ENCODE measurements at places on chromosomes 2 and 18.

- no peak for DNase-seq
Measured at GRCh38 chr2:67445652-67446268, 48.6 kb downstream of the ETAA1 start.

DNA sequence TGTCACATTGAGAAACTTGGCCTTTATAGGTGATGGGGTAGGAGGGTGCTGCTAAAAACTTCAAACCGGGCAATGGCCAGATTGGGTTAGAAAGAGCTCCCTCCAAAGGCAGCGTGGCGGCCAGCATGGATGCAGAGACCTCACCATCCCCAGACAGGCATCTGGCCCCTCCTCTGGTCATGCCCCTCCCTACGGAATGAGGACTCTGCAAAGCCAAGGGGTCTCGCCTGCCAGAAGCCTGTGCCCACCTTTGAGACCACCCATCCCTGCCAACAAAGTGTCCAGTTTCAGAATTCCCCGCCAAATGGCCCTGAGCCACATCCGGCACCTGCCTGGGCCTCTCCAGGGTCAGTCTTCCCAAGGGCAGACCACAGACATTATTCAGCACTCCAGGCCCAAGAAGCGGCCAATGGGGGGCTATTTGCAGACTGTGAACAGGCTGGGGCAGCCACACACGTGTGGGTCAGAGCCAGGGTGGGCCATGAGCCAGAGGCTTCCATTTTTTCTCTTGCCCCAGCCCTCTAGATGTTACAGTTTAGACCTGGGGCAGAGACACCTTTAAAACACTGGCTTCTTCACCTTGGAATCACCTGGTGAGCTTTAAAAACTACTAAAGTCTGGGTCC lies 4.2 kb upstream of the ATP6V1B1 start:
- DNase-seq, result no peak

DNA sequence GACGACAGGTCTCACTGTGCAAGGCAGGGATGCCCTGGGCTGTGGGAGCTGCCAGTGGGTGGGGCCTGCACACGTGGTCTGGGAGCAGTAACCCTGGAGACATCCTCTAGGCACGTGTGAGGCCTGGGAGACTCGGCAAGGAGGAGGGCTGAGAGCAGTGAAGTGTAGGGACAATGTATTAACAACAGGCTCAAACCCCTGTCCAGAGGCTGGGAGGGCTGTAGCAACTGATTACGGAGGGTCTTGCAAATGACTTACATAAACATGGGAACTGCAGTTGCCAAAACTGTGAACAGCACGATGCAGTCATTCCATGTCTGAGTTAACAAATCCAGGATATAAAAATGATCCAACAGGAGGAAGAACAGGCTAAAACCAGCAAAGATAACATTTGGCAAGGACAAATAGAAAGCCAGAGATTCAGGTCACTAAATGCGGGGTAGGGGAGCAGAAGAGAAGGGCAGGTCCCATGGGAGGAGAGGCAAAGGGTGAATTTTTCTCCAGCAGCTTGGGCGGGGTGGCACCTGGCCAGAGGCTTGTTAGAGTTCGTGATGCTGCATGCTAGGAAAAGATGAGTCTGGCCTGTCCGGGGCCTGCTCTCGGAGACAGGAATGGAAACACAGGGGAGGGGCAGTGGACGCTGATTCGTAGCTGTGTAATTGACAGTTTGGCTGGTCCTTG lies 44.9 kb downstream of the CYP27C1 start:
- no peak for DNase-seq

DNA sequence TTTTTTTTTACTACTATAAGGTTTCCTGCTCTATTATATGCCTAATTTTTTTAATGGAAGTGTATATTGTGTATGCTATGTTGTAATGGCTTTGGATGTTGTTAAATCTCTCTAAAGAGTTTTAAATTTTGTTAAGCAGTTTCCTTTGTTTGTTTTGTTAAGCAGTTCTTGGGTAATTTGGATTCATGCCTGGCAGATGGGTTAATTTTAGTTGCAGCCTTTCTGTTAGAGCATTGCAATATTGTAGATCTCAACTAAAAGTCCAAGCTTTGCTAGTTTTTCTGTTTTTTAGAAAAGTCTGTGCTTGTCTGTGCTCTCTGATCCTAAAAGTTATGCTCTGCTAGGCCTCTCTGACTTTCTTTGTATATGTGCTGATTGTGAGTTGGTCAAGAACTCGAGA lies 1229.0 kb upstream of the NRXN1 start:
- DNase-seq, result no peak

- DNase-seq, result peak; percentile 55
Measured at GRCh38 chr2:26745609-26746327, 18.3 kb upstream of the SLC35F6 start.

GRCh38 chr18:61608316-61608715 lies 275.1 kb downstream of the CDH20 start:
- DNase-seq, result no peak

DNA sequence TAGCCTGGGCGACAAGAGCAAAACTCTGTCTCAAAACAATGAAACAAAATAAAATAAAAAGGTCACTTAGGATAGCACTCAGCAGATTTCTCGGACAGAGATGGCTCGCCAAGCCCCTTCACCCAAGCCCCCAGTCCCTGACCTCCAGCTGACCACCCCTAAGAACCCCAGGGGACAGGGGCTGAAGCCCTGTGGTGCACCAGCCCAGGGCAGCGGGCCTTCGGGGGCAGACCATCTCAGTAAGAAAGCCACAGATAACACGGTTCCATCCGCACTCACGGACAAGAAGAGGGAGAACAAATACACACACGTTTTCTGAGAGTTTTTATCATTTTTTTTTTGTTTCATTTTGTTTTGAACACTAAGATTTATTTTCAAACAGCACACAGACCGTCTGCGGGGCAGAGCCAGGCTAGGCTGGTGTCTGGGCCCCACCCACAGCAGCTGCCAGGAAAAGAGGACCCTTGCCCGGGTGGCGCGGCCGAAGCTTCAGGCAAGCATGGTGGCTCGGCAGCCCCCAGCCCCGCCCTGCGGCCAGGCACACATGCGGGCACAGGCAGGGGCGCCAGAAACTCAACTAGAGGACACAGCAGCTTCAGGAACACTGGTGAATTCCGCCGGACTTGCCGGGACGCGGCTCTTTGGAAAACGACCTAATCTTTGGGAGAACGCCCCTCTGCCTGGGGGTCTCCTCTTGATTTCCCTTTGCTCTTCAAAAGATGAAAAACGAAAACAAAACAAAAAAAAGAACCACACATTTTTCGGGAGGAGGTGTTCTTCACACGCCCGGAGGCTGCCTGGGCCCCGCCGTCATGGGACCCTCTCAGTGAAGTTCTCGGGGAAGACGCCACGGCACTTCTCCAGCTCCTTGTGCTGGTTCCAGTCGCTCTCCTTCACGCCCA lies 59.0 kb downstream of the BIN1 start:
- no peak for DNase-seq

GRCh38 chr2:231010201-231010730 lies 14.3 kb downstream of the SPATA3 start:
- no peak for DNase-seq

GRCh38 chr2:162254236-162254871 lies 11.1 kb upstream of the FAP start:
- no peak for DNase-seq

GRCh38 chr2:221705185-221705877 lies 133.2 kb upstream of the EPHA4 start:
- DNase-seq, result no peak

DNA sequence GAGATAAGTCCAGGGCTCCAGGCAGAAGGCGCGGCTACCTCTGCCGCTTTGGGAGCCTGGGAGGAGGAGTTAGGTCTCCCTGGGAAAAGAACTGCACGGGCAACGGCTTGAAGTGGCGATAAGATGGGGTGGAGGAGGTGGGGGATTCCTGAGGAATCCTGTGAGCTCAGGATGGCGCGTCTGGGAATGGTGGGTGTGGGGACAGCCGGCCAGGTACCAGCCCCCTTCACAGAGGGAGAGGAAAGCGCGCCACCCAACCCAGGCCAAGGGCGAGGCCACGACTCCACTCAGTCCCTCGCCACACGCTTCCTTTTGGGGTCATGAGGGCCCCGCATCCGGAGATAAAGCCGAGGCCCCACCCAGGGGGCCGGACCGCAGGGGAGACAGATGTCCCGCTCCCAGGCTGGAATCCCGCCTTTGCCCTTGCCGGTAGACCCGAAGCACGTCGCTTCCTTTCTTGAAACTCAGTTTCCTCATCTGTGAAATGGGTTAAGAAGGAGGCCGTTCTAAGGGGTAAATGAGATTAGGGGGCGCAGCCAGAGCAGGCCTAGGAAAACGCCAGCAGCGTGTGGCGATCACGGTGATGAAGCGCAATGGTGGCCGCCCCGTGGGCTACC lies 1.7 kb upstream of the CTDSP1 start:
- peak; percentile 46 for DNase-seq

- DNase-seq, result no peak
Measured at GRCh38 chr2:30655211-30655610, 152.0 kb downstream of the CAPN13 start.

DNA sequence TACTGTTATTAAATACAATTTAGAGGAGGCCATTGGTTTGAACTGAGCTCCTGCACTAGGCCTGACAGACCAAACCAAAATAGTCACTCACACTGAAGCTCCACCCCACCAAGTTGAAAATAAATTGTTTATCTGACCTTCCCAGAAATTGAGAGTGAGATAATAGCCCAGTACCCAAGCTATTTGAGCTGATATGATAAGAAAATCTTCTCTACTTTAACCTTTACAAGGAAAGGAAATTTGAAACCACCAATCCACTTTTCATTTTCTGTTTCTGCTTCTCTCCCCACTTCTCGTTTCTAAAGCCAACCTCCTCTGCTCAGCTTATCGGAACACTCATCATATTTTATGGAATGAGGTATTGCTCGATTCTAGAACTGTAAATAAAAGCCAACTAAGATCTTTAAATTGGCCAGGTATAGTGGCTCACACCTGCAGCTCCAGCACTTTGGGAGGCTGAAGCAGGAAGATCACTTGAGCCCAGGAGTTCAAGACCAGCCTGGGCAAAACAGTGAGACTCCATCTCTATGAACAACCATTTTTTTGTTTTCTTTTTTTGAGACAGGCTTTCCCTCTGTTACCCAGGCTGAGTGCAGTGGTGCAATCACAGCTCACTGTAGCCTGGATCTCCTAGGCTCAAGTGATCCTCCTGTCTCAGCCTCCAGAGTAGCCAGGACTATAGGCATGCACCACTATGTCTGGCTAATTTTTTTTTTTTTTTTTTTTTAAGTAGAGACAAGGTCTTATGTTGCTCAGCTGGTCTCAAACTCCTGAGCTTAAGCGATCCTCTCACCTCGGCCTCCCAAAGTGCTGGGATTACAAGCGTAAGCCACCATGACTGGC lies 13.3 kb upstream of the GALM start:
- DNase-seq, result no peak

DNA sequence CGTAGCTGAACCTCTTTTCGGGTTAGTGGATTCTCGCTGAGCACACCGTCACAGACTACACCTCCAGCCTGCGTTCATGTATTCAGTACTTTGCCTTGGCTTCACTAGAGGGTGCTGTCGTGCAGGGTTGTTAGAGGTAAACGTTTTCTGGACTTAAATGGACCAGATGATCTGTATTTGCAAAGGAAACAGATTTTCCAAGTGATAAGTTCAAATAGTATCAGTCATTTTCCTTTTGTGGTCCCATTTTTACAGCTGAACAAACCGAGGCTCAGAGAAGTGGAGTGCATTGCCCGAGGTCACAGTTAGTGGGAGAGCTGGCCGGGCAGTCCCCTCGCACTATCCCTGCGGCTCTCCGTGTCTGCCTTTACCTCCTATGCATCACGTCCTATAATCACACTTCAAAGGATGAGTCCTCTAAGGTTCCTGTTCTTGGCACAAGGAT lies 125.9 kb downstream of the MAP4K4 start:
- DNase-seq, result peak; percentile 45

DNA sequence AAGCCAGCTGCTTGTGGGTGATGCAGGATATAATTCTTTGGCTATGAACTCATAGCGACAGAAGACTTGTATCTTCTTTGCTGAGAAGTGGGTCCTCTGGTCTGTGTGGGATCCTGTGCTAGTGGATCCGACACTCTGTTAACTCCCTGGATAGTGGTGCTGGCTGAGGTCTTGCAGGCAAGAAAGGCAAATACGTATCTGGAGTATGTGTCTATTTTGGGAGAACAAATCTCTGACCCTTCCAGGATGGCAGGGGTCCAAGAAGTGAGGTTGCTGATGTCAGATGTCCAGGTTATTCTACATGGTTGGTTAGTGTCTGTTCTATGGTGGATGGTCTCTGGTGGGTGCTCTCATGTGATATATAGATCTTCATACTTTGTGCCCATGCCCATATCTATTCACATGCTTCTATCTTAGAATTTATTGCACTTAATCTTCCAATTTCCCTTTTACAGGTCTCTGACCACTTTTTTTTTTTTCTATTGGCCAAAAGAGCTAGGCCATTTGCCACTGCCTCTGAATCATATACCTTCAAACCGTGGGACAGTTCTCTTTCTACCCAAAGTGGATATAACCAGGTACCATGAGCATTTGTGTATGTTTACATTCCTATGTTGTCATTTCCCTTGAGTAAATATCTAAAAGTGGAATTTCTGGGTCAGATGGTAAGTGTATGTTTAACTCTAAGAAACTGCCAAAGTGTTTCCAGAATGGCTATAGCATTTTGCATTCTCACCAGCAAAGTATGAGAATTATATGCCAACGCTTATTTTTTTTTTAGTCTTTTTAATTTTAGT lies 45.1 kb upstream of the RBMS1 start:
- DNase-seq, result no peak

- no peak for DNase-seq
Measured at GRCh38 chr2:54271843-54272627, 16.0 kb upstream of the TSPYL6 start.

- DNase-seq, result no peak
Measured at GRCh38 chr2:68248361-68248760, 4.0 kb downstream of the PPP3R1 start.

DNA sequence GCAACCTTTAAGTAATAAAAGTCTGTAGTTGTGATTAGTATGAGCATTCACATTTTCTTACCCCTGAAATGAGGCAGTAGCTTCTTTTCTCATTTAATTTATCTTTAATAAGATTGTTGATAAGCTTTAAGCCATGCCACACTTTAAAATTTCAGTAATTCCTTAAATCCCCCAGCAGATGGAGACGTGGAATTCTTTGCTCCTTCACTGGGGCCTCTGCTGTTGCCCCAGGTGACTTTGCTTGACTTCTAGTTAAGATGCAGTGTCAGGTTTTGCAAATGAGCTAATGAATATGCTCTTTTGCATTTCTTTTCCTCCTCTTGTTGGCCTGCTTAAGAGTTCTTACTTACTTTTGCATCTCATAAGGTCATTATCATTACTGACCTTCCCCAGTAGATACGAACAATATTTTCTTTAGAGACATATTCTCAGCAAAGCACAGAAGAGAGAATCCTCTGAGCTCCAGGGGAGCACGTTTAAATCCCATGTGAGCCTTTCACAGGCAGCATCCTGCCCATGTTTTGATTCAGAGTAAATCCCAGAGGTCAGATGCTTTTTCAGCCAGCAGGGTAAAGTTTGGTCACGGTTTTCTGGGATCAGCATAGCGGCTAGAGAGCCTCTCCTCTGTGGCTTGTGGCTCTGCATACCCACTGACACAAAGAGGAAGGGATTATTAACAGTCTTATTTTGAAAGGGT lies 222.9 kb downstream of the PTPRM start:
- no peak for DNase-seq

GRCh38 chr18:56570978-56571377 lies 67.4 kb downstream of the TXNL1 start:
- no peak for DNase-seq

- no peak for DNase-seq
Measured at GRCh38 chr2:154343282-154343681, 355.2 kb upstream of the KCNJ3 start.

Measured in activated T-helper 1 cell treated with Interleukin-2 at 50 U/mL for 16 hours (primary cell).